Activated CD4-positive, alpha-beta memory T cell treated with anti-CD3 and anti-CD28 coated beads, Interleukin-2, amount 10 ng/mL, durations not matched to agents 7 days and 5 days (primary cell): ENCODE measurements at places on chromosomes 7 and 10. TPM values are rescaled to one million over a fixed set of nuclear protein-coding genes. Genes with fewer than 3 reads are reported as not detected.
A peak's percentile ranks its signal among the peaks of the same experiment; 100 is the strongest.

- DNase-seq: peak; percentile 31
Measured at GRCh38 chr10:61786728-61787127, 114.8 kb upstream of the ARID5B start.

DNA sequence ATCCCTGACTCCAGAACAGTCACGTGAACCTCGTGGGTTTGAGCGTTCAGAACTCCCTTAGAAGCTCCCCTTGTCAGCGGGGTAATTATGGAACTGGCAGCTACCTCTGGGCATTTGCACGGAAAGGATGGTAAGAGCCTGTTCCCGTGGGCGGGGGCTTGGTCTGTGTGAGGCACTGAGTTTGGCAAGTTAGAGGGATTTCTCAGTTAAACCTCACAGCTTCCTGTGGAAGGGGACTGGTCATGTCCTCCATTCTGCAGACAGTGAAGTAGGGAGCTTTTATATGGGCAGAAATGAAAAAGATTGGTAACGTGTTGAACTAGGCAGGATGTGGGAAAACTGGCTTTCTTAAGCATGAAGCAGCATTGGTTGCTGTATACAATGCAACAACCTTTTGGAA, 16.0 kb downstream of the PALD1 start:
- DNase-seq: peak; percentile 37

DNA sequence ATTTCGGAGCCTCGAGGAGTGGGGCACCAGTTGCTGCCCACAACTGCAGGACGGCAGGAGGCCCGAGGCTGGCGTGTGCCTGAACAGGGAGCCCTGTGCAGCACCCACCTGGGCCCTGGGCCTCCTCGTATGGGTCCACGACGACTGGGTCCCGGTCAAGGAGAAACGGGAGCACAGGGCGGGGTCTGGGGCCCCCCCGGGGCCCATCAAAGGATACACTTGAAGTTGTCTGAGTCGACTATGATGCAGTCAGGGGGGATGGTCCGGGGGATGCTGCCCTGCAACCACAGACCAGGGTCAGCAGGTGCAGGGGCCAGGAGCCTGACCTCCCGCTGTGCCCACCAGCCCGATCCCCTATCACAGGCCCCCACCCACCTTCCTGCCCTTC, 28.5 kb upstream of the NKX6-2 start:
- DNase-seq: no peak

- no peak for DNase-seq
Measured at GRCh38 chr10:114559636-114560035, 98.4 kb downstream of the ABLIM1 start.

GRCh38 chr7:92461027-92462003, 14.0 kb downstream of the GATAD1 start:
- DNase-seq: peak; percentile 32

- no peak for DNase-seq
Measured at GRCh38 chr10:130439766-130440165, 303.6 kb downstream of the GLRX3 start.

DNA sequence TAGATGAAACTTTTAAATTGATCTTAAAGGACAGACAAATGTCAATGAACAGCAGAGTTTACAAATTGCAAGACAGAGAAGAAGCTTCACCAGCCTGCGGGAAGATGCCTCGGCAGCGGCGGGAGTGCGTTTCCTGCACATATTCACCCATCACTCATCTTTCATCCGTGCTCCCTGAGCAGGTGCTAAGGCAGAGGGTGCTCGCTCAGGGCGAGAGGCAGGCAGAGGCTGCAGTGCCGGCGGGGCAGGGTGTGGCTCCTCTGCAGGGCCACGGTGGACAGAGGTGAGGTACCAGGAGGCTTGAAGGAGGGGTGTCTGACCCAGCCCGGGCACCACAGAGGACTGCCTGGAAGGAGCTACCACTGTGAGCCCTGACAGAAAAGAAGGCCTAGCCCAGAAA, 155.2 kb upstream of the PPP2R2D start:
- no peak for DNase-seq

- peak; percentile 42 for DNase-seq
Measured at GRCh38 chr10:12041766-12042408, 722 bp downstream of the UPF2 start.

- no peak for DNase-seq
Measured at GRCh38 chr10:45437587-45438465, 63.8 kb downstream of the ALOX5 start.

DNA sequence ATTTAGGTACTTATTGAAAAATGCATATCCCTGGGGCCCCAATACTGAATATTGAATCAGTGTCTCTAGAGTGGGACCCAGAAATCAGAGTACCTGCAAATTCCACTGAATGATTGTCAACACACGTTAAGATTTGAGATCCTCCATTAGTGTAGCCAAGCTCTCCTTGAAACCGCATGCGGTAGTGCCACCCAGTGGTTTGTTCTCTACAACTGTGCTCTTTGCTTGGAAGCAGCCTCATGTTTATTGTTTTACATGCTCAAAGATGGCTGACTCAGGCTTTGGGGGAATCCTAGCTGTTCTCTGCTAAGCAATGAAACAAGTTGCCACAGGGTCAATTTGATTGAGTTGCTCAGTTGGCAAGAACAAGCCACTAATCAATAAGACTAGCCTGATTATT, 340.2 kb upstream of the CELF2 start:
- DNase-seq: peak; percentile 32

DNA sequence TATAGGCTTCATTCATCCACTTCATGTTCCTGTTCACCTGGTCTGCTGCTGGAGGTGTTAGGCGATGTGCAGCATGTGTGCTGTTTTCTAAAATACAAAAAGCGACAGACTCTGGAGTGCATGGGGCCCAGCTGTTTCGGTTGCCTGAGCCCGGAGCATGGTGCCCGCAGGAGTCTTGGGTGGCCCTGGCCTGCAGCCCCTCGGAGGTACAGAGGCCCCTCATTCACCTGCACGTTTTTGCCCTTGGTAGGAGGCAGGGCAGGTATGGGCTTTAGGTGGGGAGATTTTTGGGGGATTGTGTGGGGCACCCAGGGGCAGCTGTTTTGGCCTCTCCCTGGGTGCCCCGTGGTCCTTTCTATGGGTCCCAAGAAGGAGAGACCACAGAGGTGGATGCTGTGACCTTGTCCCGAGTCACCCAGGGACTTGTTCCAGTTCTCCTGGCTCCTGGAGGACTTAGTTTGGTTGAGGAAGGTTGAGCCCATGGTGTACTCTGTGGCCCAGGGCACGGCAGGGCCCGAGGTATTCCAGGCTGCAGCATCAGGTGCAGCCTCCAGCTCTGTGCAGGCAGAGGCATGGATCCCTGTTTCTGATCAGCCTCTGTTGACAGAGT, 130.7 kb downstream of the TRRAP start:
- DNase-seq: peak; percentile 11

DNA sequence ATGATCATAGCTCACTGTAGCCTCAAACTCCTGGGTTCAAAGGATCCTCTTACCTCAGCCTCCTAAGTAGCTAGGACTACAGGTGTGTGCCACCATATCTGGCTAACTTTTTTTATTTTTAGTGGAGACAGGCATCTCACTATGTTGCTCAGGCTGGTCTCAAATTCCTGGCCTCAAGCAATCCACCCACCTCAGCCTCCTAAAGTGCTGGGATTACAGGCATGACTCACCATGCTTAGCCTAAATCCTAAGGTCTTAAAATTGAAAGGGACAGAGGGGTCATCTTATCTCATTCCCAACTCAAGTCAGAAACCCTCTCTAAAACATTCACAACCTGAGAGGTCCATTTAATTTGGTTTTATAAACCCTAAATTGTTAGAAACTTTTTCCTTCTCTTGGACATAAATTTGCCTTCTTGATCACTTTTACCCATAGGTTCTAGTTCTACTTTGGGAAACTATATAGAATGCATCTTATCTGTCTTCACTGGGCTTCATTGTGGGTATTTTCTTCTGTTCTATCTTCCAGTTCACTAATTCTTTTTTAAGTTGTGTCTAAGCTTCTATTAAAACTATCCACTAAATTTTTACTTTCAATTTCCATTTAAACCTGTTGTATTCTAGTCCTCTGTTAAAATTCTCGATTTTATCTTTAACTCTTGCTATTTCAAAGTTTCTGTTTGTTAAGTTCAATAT, 183.4 kb upstream of the KAT6B start:
- DNase-seq: no peak

DNA sequence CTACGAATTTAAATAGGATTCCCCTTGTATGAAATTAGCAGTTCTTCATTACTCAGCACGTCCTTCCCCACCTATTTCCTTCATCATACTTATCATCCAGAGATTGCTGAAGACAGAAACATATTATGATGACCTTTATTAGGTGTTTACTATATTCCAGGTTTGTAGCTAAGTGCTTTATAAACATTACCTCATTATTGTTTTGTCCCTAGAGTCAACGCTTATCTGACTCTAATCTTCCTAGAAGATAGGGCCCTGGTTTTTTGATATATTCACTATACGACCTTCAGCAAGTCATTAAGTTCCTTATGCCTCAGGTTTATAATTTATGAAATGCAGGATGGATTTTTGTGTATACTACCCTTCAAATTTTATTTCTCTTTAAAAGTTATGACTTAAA, 36.8 kb upstream of the NRP1 start:
- DNase-seq: no peak

GRCh38 chr7:113120647-113121046, 2.3 kb upstream of the SMIM30 start:
- no peak for DNase-seq

DNA sequence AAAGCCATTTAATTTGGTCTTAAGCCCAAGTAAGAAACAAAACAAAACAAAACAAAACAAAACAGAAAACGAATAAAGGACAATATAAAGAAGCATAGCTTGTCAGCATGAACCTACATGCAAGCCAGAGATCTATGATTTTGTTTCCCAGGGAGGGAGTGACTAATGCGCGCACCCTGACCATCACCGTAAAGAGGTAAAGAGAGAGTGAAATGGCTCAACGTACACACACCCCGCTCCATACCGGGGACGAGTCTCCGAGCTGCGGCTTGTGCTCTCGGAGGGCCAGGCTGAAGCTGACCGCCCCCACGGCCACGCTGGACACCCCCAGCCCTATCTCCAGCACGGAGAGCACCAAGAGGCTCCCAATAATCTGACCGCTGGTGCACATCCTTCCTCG, 1.1 kb downstream of the TMEM196 start:
- DNase-seq: no peak

DNA sequence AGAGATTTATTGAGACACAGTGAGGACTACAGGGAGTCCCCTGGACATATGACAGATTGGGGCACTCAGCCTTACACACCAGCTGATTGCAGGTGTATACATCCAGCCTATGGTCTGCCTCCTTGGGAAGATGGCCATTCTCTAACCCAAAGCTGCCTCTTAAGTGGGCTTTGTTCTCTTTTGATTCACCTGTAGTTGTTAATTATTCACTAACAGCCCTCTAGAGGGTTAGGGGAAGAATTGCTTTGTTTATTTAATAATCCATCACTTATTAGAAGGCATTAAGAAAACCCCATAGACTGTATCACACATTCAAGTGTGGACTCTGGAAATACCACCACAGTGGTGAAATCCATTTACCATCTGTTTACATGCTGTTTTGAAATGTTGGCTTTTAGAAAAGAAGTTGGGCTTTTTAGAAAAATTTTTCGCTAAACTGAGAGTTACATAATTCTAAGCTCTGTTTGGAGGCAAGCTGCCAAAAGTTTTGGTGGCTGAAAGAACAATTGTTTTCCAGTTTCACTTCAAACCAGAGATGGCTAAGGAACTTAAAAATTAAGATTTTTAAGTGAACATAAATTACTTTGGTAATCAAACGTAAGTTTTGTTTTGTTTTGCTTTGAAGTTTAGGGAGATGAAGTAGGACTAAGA, 379.1 kb downstream of the ADRA2A start:
- no peak for DNase-seq

Gene OPN4
- not detected for total RNA-seq

Gene CPA2
- total RNA-seq: not detected
